ENCODE measurements at places on chromosomes 4 and X.
A peak's percentile ranks its signal among the peaks of the same experiment; 100 is the strongest.

DNA sequence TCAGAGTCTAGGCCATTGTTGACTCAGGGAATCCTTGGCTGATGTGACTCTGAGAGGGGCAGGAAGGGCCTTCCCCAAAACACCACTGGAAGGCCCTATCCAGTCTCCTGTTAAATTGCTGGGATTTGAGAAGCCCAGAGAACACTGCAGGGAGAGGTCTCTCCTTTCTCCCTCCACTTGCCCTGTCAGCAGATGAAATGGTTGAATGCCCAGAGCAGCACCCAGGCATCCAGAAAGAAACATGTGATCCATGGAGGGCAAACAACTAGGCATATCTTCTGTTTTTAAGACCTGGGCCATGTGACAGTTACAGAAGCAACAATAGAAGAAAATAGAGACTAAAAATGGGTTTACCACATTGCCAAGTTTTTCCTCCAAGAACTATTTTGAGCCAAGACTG is 291.1 kb downstream of the QDPR start:
- DNase-seq = no peak

DNA sequence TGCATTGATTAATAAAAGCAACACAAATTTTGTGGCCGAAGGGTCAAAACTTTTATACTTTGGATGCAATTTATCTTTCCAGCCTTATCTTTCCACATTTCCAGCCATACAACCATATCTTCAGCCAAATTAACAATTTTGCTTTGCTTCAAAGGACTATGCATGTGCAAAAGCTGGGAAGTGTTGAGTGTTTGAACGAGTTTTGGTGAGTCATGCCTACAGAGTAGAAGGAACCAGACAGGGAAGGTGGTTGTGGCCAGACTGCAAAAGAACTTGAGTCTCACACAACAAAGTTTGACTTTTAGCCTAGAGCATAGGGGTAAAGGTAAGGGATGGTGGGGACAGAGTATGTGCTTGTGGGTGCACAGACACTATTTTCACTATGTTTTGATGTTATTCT is 53.0 kb upstream of the GABRA2 start:
- DNase-seq = no peak

DNA sequence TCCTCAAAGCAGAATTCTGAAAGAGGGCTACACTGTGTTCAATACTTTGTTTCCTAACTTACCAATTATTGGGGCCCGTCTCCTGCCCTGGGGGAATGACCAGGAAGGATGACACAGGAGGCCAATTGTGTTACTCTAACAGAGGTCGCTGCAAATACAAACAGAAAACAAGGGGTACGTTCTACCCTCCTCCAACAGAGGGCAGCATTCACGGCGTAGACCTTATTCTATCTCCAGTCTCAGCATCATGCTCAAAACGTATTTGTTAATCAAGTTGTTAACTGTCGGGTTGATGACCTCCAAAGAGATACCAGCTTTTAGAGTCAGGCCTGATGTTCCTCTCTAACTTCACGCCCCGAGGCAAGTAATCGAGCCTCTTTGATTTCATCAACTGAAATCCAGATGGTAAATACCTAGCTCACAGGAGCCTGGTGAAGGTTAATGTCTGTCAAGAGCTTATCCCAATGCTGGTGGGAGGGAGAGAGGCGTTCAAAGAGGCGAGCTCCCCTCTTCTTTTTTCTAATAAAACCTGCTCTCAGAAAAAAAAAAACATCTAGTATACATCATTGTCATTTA is 181.0 kb upstream of the KCNIP4 start:
- peak; percentile 66 for DNase-seq

DNA sequence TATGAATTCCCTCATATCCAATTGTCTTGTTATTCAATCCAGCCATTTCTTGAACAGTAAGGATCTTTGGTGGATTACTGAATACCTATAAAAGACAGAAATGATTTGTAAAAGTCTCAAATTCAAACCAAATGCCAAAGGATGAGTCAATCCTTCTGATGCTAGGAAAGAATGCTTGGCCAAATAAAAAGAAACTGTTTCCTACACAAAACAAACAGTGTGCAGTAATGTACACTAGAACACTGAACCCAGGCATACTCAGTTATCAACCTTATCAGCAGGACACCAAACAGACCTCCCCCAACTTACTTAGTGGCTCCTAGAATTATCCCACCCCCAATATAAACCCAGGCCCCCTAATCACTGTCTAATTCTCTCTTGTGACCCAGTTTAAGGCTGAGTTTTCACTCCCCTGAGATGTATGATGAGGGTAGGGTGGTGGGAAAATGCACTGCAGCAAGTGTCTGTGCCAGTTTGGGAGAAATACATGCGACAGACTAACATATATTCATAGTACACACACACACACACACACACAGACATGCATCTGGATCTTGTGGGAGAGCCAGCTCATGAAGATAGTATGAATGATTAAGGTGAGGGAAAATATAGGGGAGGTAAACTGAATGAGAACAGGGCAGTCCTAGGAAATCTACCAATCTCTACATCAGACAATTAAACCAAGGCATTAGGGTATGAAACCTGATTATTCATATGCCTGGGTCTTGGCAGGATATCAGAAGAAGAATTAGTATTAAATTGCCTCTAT is 35.0 kb downstream of the CLDN2 start:
- DNase-seq = no peak

DNA sequence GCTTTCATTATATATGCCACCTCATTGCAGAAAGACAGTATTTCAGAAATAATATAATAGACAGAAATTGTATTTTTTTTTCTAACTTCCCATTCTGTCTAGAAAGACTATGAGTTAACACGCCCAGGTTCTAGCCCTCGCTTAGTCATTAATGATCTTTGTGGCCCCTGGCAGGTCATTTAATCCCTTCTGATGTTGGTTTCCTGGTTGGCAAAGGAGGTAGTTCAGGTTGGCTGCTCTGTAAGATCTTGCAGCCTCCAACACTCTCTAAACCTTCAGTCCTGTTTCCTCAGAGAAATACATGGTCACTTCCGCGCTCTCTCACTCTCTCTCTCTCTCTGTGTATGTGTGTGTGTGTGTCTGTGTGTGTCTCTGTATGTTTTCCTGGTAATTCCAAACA is 156.3 kb upstream of the NOCT start:
- DNase-seq = no peak

DNA sequence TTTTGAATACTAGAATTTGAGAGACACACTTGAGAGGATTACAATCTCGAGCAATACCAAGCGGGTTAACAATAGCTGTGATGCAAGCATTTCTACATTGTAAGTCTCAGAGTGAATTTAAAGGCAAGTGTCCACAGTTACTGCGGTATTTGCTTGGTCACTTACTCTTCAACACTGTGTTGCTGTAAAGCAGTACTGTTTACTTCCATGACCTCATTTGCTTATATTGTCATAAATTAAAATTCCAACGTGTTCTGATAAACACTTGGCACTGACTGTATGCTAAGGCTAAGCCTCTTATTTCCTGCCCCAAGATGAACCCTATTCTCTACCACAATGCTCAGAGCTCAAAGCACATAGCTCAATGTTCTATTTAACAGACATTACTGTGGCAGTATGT is 11.1 kb downstream of the EXOC1L start:
- no peak for DNase-seq

DNA sequence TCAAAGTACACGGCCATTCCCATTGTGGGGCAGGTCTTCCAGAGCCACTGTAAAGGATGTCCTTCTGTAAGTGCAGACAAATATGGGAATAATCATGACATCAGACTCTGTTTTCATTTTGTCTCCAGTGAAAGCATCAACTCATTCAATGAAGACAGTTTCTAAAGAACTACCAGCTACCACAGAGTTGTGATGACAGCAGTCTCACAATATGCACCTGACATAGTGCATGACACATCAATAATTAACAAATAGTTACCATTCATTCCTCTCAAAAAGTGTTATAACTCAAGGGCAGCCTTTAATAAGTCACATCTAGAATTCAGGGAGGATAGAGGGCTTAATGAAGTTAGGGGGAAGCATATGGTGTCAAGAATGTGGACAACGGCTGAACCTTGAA is 20.2 kb downstream of the MTTP start:
- DNase-seq = no peak

DNA sequence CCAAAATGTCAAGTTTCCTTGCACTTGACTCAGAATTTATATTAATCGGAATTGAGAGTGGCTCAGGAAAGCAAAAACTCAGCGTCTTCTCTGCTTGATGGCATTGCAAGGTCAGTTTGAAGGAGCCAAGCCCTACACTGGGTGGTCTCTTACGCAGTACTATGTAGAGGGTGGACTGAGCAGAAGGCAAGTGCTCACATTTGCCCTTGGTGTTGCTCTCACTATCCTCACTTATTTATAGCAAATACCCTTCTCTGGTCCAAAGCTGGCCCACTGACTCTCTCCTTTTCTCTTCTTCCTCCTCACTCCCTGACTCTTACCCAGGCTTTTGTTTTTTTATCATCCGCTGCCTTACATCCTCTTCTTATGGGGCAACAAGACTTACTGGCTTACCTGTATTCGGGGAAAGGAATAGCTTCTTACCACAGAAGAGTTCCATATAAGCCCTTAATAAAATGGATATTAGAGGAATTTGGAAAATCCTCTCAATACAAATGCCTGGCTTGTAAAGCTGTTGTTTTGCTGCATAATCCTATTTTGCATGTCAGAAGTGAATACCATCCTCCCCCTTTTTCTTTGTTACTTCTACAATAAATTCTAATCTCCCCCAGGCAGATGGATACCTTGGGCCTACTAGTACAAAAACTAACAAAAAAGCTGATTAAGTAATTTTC is 24.8 kb upstream of the GATB start:
- no peak for DNase-seq

GRCh38 chrX:145068450-145068849 is 178.9 kb upstream of the SPANXN1 start:
- DNase-seq = no peak

DNA sequence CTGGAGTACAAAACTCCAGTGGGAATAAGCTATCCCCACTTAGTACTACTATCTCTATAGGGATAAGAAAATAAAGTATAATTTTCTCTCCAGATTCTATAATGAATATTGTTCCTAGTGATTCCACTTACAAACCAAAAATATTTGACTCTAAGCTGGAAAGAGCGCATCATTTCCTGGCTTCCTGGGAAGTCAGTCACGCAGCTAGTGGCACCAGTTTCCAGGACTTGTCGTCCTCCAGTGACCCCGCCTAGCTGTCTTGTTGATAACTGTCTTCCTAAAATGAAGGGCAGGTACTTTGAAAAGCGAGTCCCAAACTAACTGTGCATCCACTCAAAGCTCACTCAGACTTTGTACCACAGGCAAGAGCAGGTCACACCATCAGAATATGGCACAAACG is 39.3 kb downstream of the LNX1 start:
- DNase-seq = no peak

DNA sequence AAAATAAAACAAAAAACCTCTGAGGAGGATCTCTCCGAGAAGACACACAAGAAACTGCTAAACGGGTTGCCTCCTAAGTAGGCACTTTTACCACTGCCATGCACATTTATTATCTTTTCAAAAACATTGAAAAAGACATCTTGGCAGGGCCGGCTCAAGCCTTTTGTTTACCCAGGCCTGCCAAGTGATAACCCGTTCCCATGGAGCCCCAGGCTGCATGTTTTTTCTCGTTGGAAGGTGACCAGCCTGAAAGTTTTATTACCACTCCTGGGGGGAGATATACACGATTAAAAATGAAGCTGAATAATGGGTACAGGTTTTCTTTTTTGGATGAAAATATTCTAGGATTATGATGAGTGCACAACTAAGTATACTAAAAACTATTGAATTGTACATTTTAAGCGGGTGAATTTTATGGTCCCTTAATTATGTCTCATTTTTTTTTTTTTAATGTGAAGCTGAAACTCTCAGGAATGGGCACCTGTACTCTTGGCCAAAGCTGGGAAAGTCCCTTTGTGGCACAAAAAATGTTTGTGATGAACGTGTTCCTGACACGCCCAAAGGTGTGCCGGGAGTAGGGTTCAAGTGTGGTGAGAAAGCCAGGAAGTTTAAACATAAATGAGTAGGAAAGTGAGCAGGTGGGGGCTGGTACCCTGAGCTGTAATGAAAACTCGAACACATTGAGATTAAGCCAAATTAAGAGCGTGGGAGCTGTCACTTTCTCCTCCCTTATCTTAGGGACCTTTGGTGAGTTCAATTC is 1.5 kb upstream of the MAP7D2 start:
- no peak for DNase-seq

DNA sequence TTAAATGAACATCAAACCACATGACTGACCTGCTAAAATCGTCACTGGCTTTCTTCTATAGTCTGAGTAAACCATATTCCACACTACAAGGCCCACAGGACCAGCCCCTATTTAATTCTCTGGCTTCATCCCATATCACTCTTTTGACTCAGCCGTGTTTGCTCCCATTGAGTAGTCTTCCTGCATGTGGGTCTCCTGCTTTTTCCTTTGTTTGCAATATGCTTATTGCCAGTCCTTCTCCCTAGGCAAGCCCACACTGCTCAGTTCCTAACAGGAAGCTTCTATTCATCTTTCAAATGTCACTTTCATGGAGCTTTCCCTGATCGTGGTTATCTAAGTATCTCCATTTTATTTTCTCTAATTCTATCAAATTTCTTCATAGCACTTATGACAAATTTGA is 329.6 kb downstream of the RAPGEF2 start:
- no peak for DNase-seq

DNA sequence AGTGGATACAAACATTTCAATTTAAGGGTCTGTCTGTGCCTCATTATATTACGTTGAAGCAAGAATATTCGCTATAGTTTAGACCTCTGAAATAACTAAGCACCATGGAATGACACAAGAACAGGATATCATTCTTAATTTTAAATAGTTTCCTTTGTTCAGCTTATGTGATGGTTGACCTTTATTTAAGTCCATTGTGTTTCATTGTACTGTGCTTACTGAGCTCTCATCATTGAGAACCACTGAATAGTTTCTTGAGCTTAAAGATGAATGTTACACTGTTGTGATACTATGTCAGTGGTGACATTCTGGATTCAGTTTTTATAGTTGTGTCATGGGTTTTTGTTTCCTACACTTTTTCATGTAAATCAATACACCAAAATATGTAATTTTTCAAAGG is 239.3 kb downstream of the RPA4 start:
- no peak for DNase-seq

DNA sequence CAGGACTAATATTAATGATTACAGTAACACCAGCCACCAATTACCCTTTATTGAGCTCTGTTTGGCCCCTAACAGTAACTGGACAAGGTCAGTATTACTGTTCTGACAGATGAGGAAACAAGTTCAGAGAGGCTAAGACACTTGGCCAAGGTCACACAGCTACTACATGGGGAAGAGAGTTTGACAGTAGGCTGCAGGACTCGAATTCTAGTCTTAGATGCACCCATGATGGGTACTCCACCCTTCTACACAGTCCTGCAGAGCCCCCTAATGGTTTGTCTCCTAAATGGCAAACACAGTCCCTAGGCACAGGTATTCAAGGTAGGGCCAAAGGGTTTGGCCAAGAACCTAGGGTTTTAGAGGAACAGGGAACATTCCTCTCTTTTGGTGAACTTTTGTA is 93.9 kb downstream of the NSUN7 start:
- peak; percentile 25 for DNase-seq

GRCh38 chrX:138191998-138192397 is 519.5 kb downstream of the FGF13 start:
- DNase-seq = peak; percentile 40

DNA sequence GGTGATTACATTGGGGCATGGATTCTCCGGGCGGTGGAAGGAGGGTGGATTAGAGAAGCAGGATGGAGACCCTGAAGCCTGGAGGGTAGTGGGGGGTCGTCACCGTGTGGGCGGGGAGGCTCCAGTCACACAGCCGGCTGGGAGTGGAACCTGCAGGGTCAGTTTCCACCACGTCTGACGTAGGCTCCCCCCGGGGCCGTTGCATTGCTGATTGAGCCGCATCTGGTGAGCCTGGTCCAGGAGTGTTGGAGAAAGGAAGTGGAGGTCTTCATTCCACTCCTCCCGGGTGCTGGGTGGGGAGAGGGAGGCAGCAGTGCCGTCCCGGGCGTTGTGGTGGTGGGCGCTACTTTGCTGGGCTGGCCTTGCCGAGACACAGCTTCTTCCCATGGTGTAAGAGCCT is 28.1 kb downstream of the TBC1D14 start:
- DNase-seq = no peak
